ENCODE measurements at places on chromosomes 4 and X.

DNA sequence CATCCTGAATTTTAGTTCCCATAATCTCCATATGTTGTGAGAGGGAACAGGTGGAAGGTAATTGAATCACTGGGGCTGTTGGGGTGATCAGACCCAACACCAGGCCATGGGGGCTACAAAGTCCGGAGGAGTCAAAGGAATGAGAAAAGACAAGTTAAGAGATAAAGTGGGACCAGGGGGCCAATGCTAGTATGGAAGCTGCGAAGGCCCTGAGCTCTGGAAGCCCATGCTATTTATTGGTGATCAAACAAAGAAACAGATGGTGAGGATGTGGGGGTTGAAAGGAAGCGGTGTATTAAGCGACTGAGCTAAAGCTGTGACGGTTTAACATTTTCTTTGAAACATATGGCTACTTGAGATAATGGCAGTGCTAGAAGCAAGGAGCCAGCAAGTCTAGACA lies 132.8 kb downstream of the PDGFC start:
- DNase-seq, result no peak

DNA sequence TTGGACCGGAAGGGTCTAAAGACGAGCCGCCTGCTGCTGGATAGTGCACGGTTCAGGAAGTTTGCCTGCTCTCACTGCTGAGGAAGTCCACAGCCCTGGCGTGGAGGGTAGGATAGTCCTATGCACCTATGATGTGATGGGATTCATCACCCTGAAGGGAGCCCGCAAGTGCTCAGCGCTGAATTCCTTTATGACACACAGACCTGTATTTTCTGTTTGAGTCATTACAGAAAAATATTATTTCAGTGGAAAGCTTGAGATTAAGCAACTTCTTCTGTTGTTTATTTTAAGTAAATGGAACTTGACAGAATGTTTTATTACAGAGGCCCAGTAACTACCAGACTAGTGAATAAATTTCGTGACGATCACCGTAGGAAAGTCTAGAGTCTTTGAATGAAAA lies 123.2 kb downstream of the TRIML1 start:
- DNase-seq, result no peak

DNA sequence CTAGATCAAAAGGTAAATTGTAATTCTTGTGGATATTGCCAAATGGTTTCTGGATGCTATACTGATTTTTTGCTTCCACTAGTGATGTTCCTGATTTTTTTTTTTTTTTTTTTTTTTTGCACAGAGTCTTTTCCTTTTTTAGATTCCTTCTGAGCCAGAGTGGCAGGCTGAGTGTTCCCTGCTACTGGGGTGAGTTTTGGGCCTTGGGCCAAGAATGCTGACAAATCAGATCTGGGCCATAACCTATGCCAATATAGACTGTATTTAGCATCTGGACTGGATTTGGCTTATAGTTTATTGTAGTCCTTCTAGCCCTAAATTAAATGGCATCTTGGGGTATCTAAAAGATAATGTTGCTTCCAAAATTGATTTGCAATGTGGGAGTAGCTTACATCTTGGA lies 52.8 kb downstream of the REPS2 start:
- DNase-seq, result no peak

- DNase-seq, result no peak
These were observed 60.3 kb downstream of the BEND2 start for GRCh38 chrX:18160369-18160768.

DNA sequence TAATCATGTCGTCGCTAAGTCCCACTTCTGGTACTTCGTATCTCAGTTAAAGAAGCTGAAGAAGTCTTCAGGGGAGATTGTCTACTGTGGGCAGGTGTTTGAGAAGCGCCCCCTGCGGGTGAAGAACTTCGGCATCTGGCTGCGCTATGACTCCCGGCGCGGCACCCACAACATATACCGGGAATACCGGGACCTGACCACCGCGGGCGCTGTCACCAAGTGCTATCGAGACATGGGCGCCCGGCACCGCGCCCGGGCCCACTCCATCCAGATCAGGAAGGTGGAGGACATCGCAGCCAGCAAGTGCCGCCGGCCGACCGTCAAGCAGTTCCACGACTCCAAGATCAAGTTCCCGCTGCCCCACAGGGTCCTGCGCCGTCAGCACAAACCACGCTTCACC lies 11.3 kb downstream of the PNCK start:
- DNase-seq, result peak; percentile 40

DNA sequence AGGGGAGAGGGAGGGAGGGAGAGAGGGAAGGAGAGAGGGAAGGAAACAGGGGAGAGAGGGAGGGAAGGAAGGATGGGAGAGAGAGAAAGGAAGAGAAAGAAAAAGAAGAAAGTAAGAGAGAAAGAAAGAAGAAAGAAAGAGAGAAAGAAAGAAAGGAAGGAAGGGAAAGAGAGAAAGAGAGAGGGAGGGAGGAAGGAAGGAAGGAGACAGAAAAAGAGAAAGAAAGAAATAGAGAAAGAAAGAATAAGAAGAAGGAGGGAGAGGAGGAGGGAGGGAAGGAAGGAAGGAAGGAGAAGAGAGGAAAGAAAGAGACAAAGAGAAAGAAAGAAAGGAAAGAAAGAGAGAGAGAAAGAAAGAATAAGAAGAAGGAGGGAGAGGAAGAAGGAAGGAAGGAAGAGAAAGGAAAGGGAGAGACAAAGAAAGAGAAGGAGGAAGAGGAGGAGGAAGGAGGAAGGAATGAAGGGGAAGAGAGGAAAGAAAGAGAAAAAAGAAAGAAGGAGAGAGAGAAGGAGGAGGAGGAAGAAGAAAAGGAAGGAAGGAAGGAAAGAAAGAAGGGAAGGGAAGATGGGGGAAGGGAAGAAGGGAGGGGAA lies 189.6 kb downstream of the PARM1 start:
- no peak for DNase-seq

GRCh38 chr4:161256172-161256571 lies 907.6 kb downstream of the FSTL5 start:
- DNase-seq, result no peak

- DNase-seq, result no peak
These were observed 42.1 kb downstream of the RBPJ start for GRCh38 chr4:26362745-26363439.

DNA sequence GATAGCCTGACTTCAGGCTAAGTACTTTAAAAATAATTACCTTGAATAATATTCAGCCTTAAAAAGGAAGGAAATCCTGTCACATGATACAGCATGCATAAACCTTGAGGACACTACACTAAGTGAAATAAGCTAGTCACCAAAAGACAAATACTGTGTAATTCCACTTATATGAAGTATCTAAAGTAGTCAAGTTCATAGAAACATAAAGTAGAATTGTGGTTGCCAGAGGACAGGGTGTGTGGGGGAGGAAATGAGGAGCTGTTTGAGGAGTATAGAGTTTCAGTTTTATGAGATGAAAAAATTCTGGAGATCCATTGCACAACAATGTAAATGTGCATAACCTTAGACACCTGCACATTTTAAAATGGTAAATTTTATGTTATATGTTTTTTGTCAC lies 5.6 kb upstream of the STPG2 start:
- no peak for DNase-seq

Data from activated CD4-positive, alpha-beta T cell treated with anti-CD3 and anti-CD28 coated beads for 24 hours (primary cell).